ENCODE measurements at places on chromosomes 1 and 21.

DNA sequence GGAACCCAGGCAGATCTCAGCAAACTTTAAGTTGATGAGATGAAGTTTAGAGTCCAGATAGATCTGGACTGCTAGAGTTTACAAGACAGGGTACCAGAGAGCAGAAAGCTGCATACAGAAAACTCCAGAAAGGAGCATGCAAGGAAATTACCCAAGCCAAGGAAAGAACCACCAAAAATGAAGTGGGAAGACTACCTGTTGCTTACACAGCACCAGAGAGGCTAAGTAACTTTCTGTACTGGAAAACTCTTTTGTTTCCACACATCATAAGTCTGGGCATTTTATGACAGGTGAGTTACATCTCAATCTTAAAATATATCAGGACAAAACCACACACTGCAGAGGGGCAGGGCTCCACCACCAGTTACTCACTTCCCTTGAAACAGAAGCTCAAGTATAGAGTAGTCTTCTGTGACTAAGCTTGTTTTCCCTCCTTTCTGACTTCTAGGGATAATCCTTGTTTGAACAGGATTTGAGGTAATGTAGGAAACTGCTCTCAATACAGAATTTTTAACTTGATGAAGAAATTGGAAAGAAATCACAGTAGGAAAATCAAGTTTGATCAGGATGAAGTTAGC is 17.4 kb upstream of the GJA9 start:
- no peak for DNase-seq

DNA sequence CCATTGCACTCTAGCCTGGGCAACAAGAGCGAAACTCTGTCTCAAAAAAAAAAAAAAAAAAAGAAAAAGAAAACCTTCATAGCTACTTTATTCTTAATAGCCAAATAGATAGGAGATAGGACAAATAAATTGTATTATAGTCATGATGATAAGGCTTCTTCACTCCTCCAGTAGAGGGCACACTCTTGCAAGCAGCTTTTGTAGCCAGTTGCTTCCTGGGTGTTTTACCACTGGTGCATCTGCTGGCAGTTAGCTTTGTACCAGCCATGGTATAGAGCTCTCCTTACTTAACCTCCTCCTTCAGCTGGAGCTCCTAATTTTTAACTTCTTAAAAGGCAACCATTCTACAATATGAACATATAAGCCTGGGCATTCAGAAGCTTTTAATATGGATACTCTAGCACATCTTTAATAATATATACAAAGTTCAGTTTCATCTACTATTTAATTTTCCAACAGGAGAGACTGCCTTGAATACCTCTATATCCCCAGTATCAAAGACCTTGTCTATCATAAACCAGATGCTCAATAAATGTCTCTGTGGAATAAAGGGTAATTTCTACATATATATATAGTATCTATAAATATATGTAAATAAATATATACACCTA is 35.8 kb downstream of the EVI5 start:
- DNase-seq = peak; percentile 51

GRCh38 chr1:195236991-195237889 is 1371.0 kb downstream of the KCNT2 start:
- no peak for DNase-seq

DNA sequence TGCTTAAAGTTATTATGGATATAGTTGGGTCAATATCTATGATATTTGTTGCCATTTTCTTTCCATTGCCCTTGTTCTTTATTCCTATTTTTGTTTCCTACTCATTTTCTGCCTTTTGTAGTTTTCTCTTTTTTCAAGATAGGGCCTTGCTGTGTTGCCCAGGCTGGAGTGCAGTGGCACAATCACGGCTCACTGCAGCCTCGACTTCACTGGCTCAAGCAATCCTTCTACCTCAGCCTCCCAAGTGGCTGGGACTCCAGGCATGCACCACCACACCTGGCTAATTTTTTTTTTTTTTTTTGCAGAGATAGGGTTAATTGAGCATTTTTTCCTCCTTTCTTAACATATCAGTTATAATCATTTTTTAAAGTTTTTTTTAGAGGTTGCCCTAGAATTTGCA is 92.7 kb downstream of the TOMM20 start:
- no peak for DNase-seq

DNA sequence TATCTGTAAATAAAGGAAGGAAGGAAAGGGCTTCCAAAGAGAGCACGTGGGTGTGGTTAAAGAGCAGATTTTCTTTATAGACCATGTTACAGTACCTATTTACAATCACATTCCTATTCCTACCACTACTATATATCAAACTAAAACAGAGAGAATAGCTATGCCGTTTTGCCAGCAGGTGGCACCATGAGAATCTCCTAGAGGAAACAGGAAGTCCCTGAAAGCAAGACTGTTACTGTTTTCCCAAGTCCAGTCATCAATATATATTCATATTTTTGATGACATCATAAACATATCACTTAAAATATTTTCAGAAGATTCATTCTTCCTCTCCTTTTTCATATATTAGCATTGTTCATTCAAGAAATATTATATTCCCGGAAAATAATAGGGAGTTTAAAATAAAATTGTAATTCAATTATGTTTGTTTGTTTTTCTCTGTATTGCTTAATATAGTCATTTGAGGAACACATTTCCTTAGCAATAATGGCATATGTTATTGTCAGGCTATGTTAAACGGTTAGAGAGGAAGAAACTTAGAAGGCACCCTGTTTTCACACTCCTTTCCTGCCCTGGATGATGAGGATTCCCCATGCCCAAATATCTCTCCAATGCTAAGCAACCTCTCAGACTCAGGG is 6.6 kb downstream of the CCDC190 start:
- peak; percentile 84 for DNase-seq

- DNase-seq = no peak
Measured at GRCh38 chr1:246527402-246528088, 20.5 kb upstream of the SMYD3 start.

DNA sequence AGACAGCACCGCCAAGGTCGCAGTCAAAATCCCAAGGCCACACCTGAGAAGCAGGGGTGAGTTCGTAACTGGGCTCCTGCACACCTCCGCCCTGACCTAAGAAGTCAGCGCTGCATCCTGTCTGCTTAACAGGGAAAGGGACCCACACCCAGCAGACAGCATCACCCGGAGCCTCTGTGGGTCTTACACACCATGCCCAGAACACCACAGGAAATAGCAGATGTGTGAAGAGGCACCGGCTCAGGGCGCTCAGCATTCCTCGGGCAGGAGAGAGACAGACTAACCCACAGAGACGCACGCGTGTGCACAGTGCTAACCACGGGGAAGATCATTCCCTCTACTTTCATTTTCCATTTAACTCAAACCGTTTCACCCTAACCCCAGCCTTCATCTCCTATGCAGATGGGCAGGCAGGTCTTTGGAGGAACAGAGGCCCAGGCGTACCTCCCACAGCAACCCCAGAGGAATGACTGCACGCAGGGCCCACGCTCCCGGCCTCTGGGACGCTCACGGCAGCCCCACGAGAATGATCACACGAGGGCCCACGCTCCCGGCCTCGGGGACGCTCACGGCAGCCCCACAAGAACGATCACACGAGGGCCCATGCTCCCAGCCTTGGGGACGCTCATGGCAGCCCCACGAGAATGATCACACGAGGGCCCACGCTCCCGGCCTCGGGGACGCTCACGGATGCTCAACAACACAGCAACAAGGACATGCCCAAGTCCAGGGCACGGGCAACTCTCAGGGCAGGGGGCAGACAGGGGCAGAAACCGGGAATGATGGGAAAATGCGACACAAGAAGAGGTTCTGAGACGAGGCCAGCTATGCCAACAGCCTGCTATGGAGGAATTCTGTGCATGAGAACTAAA is 20.9 kb downstream of the POFUT2 start:
- no peak for DNase-seq

GRCh38 chr1:9868244-9868590 is 41.9 kb downstream of the CTNNBIP1 start:
- DNase-seq = no peak

DNA sequence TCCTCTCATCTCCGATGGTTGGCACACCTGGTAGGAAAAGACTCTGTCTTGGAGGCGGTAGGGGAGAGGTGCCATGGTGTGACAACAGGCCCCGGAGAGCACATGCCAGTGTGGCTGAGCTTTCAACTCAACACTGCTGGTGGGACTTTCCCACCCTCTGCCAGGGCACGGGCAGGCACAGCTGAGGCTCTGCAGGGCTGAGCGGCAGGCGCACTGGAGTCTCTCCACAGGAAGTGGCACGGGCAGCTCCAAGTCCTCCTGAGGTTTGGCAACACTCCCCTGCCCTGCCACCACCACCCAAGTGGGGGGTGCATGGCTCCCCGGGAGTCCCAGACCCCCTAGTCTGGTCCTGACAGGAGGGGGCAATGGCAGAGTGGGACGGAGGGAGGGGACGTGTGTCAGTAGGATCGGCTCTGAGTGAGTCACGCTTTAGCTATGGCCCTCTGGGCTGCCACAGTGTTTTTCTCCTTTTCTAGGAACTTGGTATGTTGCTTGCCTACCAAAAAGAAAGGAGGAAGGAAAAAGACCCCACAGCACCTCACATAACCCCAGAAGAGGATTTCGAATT is 27.3 kb upstream of the EVA1B start:
- no peak for DNase-seq

DNA sequence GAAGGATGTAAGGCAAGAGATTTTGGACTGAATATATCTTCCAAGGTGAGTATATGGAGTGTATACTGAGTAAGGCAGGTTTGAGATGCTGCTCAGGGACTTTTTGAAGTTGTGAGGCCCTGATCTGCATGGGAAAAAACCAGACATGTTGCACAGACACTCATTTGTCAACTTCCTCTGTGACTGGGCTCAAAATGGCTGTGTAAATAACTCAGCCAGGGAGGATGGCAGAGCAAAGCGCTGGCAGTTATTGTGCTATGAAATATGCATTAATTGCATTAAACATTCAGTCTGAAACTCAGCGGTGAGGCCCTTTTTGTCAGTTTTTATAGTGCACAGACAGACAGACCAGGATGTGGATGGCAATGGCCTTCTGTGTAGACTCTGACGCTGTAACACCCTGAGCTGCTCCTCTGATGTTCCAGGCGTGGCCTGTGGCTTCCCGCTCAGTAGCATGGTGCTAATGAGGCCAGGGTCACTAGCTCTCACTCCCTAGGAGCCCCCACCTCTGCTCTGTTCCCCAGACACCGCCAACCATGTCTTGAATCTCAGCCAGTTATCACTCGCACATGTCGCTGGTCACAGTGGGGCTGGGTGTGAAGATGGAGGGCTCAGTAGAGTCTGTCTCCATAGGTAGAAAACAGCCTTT is 307.0 kb upstream of the PROX1 start:
- no peak for DNase-seq

GRCh38 chr1:225899044-225899925 is 10.3 kb upstream of the LEFTY1 start:
- DNase-seq = no peak

DNA sequence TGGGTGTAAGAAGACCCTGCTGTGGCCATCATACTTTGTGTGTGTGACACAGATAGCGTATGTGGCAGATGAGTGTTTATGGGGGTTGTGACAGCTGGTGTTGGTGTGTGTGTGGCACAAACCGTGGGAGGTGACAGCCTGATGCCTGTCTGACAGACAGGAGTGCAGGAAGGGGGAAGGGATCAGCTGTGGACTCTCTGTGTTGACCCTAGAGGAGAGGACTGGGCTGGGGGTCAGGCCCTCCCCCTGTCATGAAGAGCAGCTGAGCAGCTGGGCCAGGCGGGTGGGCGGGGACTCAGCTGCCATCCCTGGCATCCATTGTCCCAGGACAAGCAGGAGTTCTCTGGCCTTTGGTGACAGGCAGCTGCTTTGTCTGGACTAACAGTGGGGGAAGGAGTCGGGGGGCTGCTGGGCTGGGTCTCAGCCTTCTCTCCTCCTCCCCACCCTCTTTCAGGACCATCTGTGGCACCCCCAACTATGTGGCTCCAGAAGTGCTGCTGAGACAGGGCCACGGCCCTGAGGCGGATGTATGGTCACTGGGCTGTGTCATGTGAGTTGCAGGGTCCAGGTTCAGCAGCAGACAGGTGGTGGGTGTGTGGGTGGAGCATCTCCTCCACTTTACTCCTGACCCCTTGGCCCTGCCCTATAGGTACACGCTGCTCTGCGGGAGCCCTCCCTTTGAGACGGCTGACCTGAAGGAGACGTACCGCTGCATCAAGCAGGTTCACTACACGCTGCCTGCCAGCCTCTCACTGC is 2.3 kb downstream of the PLK3 start:
- DNase-seq = no peak

GRCh38 chr21:32861866-32862265 is 90.3 kb upstream of the PAXBP1 start:
- DNase-seq = no peak

- no peak for DNase-seq
Measured at GRCh38 chr1:47972864-47973432, 24.2 kb downstream of the TRABD2B start.

DNA sequence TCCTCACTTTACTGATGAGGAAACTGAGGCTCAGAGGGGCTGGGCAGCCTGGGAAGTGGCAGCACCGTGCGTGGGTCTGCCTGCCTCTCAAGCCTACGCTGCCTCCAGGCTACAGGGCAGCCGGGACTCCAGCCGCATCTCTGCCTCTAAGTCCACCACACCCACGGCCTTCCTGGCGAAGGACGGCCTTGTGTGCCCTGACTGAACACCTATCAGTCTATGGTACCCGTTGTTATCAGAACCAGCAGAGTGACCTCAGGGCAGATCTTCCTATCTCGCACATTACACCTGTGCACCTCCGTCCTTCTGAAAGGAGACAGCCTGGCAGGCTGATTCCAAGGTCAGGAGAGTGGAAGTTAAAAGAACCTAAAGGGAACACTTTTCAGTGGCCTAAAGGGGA is 35.7 kb upstream of the SLC30A1 start:
- no peak for DNase-seq

- no peak for DNase-seq
Measured at GRCh38 chr1:18352636-18353265, 128.0 kb upstream of the KLHDC7A start.

DNA sequence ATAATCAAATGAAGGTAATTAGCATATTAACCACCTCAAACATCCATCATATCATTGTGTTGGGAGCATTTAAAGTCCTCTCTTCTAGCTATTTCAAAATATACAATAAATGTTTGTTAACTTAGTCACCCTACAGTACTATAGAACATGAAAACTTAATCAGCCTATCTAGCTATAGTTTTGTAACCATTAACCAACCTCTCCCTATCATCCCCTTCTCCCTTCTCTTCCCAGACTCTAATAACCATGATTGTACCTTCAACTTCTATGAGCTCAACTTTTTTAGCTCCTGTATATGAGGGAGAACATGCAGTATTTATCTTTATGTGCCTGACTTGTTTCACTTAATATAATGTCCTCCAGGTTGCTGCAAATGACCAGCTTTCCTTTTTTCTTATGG is 54.0 kb downstream of the RAVER2 start:
- DNase-seq = no peak

DNA sequence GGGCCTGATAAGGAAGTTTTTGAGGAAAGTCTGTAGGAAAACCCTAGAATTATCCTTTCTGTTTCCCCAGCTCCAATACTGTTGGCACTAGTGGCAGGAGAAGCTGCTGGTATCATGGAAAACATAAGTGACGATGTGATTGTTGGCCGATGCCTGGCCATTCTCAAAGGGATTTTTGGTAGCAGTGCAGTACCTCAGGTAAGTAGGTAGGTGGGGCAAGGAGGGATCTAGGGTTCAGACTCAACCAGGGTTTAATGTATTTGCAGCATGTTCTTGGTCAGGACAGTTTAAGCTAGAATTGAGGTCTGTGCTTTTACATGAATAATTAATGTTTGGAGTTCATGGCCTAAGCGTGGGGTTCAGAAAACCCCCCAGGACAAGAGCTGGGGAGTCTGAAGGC is 62.1 kb downstream of the KDM1A start:
- no peak for DNase-seq
